DND-41 (cell line): ENCODE measurements at places on chromosomes 5 and 9.
A peak's percentile ranks its signal among the peaks of the same experiment; 100 is the strongest.

DNA sequence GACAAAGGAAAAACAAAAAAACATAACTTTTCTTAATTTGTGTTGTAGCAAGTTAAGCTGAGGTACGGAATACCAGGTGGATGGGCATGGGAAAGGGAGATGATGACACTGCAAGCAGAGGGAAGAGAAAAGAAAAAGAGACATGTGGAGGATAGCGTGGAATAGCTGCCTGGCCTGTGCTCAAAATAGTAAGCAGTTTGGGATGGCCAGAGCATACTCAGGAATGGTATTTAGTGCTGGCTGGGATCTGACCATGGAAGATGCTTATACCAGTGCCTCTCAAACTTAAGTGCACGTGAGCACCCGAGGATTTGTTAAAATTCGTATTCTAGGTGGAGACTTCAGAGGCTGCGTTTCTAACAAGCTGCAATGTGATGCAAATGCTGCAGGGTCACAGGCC, 41.3 kb downstream of the LNPEP start:
- H3K36me3 ChIP-seq, result peaks cover 32% of the 10 kb centered on the region
- no peak for DNase-seq
- H3K4me3 ChIP-seq, result no peak overlapping the region
- peaks cover 21% of the 10 kb centered on the region for H3K4me1 ChIP-seq

DNA sequence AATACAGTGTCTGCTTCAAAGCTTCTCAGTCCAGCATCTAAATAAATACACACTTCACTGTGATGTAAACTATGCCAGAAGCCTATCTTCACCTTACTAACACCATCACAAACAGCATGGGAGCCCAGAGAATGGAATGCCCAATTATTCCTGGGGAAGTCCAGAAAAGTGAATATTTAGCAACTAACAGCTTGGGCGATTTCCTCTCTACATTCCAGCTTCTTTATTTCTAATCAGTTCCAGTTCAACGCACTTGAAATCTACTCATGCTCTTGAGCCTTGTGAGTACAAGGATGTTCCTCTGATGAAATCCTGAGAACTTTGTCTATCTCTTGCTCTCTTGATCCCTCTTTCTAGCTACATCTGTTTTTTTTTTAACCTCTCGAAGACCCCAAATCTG, 100.4 kb upstream of the C9orf72 start:
- H3K36me3 ChIP-seq, result no peaks in the 10 kb centered on the region
- H3K4me3 ChIP-seq, result no peak overlapping the region
- no peak overlapping the region for H3K27ac ChIP-seq
- no peaks in the 10 kb centered on the region for H3K4me1 ChIP-seq

DNA sequence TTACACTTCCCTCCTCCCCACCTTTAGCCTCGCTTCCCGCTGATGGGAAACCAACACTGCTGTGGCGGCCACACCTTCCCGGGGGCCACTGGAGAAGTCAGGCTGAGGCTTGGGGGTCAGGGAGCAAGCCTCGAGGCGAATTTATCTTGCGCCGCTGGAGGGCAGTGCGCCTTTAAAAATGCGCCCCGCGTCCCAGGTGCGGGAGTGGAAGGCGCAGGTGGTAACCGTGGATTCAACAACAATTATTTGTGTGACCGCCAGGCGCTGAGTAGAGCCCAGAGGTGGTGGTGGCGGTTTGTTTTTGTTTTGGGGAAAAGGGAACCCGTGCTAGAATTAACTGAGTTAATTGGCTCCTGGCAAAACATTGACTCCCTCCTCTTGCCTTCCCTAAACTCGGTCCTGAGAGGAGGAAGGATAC, 1.1 kb downstream of the CFAP77 start:
- H3K27me3 ChIP-seq, result peaks cover 35% of the 10 kb centered on the region
- peaks cover 17% of the 10 kb centered on the region for H3K4me1 ChIP-seq
- H3K36me3 ChIP-seq, result no peaks in the 10 kb centered on the region; the same call in 1 of the 2 replicates
- no peak overlapping the region for H3K4me3 ChIP-seq
- H3K27ac ChIP-seq, result no peak overlapping the region
- DNase-seq, result peak; percentile 60

GRCh38 chr5:57298985-57299491, 125.2 kb downstream of the GPBP1 start:
- no peaks in the 10 kb centered on the region for H3K36me3 ChIP-seq
- DNase-seq, result peak; percentile 61
- no peak overlapping the region for H3K4me3 ChIP-seq
- H3K4me1 ChIP-seq, result peaks cover 49% of the 10 kb centered on the region
- H3K27me3 ChIP-seq, result no peaks in the 10 kb centered on the region
